Stimulated activated CD4-positive, alpha-beta T cell treated with anti-CD3 and anti-CD28 coated beads, Interleukin-12 subunit alpha, Interleukin-12 subunit beta, amount 100 ng/mL, for 24 hours (primary cell): ENCODE measurements at places on chromosomes 11 and 22.

DNA sequence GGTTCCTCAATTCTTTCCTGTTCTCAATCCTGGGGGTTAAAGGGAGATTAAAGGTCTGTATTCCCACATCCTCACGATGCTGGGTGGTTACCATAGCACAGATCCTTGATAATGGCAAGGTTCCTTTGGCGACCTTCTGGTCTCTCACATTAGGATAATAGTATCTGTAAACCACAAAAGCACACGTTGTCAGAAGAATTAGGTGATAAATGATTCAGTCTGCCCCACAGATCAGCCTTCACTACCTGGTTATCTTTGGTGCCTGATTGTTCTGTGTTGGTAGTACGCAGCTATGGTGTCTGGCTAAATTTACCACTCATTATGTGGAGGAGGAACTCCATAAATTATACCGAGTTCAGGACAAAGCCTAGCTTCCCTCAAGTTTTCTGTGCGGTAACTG lies 78.4 kb downstream of the C2CD3 start:
- no peak for DNase-seq

- DNase-seq: no peak
Observed at GRCh38 chr11:12577725-12578644, 96.2 kb upstream of the TEAD1 start.

DNA sequence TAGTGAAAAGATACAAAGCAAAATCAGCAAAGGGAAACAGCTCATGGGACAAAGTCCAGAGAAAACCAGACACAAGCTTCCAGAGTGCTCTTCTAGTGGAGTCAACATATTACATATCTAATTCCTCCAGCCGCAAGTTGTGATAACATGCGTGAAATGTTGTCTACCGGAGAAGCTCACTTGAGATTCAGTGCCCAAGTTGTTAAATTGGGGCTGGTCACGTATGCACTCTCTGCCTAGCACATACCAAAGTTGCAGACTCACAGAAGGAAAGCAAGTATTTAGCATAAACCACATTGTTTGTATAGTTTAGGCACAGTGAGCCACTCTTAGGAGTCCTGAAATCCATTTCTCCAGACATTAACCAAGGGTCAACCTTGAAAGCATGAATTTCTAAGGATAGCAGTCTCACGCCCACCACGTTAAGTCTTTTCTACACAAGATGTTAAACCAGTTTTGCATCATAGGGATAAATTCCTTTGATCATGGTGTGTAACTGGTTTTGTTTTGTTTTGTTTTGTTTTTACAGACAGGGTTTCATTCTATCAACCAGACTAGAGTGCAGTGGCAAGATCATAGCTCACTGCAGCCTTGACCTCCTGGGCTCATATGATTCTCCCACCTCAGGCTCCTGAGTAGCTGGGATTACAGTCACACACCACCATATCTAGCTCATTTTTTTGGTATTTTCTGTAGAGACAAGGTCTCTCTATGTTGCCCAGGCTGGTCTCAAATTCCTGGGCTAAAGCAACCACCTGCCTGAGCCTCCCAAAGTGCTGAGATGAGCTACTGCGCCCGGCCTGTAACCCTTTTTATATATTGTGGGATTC lies 39.5 kb upstream of the EP300 start:
- DNase-seq: no peak

DNA sequence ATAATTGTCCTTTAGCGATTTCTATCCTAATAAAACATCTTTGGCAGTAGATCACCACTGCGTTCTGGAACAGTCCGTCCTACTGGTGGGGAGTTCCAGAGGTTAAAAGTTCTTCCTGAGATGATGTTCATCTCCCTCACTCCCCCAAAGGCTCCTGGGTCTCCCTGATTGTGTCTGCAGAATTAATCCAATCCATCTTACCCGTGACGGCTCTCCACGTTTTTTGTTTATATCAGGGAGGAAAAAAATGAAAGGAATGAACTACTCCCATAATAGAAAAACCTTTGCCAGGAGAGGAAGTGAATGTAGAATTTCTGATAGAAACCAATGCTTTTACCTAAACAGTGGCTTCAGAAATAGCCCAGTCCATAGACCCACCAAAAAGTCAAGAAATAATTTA lies 81.6 kb downstream of the LARGE1 start:
- no peak for DNase-seq

- DNase-seq: no peak
Observed at GRCh38 chr11:88861618-88862017, 204.2 kb downstream of the GRM5 start.

- DNase-seq: no peak
Observed at GRCh38 chr11:120632579-120632978, 121.0 kb downstream of the GRIK4 start.

DNA sequence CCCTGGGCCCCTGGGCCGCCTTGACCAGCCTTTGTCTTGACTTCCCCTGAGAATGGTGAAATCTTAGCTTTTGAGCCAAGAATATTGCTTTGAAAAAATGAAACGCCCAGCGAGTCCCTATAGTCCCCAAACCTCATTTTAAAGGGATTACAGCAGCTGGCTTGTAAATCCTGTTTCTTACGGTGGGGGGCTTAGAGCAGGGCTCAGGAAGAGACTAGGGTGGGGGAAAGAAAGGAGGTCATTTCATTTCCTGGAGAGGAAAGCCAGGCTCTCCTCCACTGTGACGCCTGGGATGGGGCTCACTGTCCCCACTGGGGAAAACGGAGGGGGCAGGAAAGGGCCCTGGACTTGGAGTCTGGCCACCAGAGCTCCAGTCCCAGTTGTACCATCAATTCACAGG lies 72.2 kb upstream of the ALX4 start:
- DNase-seq: no peak

- DNase-seq: no peak
Observed at GRCh38 chr22:20867179-20868024, 8.6 kb downstream of the SNAP29 start.

DNA sequence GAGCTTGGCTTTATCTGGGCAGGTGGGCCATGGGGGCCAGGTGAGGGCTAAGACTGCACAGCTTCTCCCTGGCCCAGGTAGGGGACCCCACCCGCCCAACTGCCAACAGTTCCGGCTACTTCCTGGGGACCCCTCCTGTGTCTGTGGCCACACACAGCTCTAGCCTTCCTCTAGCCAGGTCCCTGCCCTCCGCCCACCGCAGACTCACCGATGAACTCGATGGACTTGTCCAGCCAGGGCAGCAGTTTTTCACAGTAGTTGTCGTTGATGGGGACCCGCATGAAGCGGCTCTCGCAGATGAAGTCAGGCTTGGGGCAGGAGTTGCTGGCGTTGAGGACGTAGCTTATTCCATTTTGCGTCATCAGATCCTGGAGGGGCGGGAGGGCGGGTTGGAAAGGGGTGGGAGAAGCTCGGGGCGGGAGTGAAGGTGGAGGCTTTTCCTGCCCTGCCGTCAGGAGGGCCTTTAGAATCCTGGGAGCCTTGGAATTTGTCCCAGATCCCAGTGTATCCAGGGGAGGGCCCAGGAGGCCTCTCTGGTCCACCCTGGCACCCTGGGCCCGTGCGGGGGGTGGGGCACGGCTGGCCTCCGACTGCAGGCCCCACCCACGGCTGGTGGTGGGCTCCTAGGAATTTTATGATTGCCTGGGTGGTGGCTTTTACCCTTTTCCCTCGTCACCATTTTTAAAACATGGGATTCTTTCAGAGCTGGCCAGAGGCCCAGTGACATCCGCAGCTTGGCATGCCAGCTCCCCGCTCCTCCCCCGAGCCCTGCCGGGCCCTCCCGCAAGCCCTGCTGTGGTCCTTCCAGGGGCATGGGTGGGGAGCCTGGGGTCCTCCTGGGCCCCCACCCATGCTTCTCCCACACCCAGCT lies 13.9 kb downstream of the DUSP8 start:
- DNase-seq: no peak

- no peak for DNase-seq
Observed at GRCh38 chr22:48947636-48948035, 880.0 kb downstream of the BRD1 start.

DNA sequence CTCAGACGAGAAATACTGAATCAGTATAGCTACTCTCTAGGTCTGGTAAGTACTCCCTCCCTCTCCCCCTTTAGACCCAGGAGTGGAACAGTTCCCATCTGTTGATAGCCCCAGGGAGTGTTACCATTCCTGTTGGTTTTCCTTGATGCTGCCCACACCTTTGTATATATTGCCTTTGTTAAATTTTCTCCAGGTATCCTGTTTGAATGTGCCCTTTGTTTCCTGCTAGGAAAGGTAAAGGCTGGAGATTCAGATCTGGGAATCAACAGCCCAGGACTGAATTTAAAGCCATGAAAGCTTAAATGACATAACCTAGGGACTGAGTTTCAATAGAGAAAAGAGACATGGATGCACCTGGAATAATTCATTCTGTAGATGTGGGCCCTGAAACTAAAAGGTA lies 68.3 kb downstream of the CCDC83 start:
- no peak for DNase-seq

- no peak for DNase-seq
Observed at GRCh38 chr22:46522797-46523196, 14.6 kb downstream of the CELSR1 start.

DNA sequence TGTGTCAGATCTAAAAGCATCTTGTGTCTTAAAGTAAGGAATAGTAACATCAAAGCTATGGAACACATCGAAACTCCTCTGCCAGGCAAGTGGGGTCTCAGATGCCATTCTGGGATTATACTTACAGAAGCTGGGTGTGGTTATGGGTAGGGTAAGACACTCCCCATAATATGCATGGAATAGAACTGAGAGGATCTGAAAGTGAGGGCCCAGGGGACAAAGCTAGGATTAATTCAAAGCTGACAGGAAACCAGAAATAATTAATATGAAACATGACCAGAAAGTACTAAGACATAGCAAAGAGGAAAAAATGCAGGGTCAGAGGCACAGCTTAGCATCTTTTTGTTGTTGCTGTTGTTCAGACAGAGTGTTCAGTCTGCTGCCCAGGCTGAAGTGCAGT lies 40.2 kb upstream of the EED start:
- DNase-seq: no peak
